Common myeloid progenitor, CD34-positive (primary cell): ENCODE measurements at places on chromosomes 11 and 22.
A peak's percentile ranks its signal among the peaks of the same experiment; 100 is the strongest.

- no peak for DNase-seq
Measured at GRCh38 chr11:35292279-35292678, 127.1 kb downstream of the SLC1A2 start.

DNA sequence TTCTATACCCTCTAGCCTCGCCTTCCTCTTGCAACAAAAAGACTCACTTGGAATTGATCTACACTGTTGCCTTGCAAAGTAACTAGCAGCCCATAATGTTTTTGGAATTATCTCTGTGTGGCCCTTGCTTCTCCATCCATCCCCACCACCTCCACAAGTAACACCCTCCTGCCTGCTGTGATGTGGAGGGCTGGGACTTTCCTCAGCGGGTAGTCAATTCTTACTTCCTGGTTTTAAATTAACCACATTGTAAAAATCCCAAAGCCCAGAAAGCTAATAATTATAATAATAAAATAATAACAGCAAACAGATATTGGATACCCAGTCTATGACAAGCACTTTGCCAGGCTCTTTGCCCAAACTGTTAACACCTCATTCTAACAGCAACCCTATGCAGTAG lies 40.8 kb upstream of the GALNT18 start:
- DNase-seq = peak; percentile 13

- no peak for DNase-seq
Measured at GRCh38 chr11:80650966-80651365, 1210.1 kb upstream of the TENM4 start.

DNA sequence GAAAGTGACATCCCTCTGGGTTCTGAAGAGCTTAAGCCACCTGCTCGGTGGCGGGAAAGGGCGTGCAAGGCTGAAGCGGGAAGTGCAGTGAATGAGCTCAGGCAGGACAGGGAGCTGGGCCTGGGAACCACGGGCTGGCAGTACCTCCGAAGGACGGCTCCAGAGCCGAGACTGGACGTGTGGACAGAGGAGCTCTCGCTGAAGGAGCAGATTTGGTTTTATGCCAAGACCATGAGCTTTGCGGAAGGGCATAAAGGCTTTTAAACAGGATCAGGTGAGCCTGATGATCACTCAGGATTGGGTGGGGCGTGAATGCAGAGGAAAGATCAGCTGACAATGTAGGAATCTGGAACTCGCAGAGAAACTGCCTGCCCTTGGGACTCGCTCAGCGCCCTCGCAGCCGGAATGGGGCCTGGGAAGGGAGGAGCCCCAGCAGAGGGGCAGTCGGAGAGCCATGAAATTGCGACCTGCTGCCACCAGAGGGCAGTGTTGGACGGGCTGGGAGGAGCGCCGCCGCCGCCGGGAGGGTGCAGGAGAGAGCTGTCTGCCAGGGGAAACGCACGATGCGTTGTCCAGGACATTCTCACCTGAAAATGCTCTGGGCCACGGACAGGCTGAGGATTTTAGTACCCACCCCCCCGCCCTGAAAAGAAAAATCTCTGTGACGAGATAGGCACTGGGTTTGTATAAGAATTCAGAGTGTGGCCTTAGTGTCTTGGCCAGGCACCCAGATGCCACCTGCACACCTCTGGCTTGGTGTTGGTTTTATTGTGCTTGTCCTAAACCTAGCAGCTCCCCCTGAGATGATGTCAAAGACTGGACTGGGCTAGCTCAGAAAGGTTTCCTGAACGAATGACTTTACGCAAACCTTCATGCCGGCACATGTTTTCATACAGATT lies 324.4 kb downstream of the NTM start:
- DNase-seq = peak; percentile 77

DNA sequence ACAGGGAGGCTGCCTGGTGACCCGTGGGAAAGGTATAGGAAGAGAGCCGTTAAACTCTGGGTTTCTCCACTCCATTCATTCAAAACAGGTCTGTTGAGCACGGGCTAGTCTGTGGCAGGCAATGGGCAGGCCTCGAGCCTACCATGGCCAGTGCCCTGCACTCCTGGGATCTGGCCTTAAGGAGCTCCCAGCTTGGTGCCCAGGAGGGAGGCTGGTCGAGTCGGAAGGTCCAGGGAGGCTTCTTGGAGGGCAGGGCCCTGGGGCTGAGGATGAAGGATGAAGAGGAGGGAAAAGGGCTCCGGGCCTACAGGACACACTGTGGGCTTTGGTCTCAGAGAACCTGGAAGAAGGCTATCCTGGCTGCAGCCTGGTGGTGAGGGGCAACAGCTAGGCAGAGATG lies 41.9 kb upstream of the MN1 start:
- no peak for DNase-seq

GRCh38 chr11:114148013-114148382 lies 88.5 kb downstream of the ZBTB16 start:
- DNase-seq = peak; percentile 82

- no peak for DNase-seq
Measured at GRCh38 chr22:30250661-30251267, 4.2 kb upstream of the LIF start.

- DNase-seq = no peak
Measured at GRCh38 chr11:32390712-32391111, 44.6 kb downstream of the WT1 start.

- DNase-seq = no peak
Measured at GRCh38 chr22:44395118-44396005, 82.6 kb upstream of the SHISAL1 start.

- peak; percentile 75 for DNase-seq
Measured at GRCh38 chr11:9720290-9720630, 56.4 kb downstream of the SWAP70 start.

- DNase-seq = no peak
Measured at GRCh38 chr11:34419158-34419557, 19.6 kb upstream of the CAT start.

DNA sequence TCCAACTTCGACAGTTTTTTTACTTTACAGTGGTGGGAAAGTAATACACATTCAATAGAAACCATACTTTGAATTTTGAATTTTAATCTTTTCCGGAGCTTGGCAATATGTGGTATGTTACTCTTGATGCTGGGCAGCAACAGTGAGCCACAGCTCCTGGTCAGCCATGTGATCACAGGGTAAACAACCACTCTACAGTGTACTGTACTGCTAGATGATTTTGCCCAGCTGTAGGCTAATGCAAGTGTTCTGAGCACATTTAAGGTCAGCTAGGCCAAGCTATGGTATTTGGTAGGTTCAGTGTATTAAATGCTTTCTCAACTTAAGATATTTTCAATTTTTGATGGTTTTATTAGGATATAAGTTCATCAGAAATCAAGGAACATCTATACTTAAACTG lies 48.7 kb upstream of the GRIK4 start:
- DNase-seq = no peak

GRCh38 chr11:92284107-92284506 lies 59.5 kb downstream of the FAT3 start:
- DNase-seq = no peak

GRCh38 chr22:48807155-48807554 lies 1020.5 kb downstream of the BRD1 start:
- DNase-seq = no peak

- no peak for DNase-seq
Measured at GRCh38 chr11:88379130-88379529, 41.6 kb upstream of the CTSC start.

- peak; percentile 52 for DNase-seq
Measured at GRCh38 chr22:29587938-29588699, 7.2 kb upstream of the NIPSNAP1 start.

- no peak for DNase-seq
Measured at GRCh38 chr11:65221026-65221425, 39.3 kb downstream of the CAPN1 start.

GRCh38 chr22:23828800-23829680 lies 9.8 kb downstream of the DERL3 start:
- DNase-seq = no peak

- DNase-seq = no peak
Measured at GRCh38 chr11:37712251-37712650, 1114.2 kb upstream of the RAG2 start.

- no peak for DNase-seq
Measured at GRCh38 chr11:82969811-82970210, 68.3 kb downstream of the DDIAS start.

DNA sequence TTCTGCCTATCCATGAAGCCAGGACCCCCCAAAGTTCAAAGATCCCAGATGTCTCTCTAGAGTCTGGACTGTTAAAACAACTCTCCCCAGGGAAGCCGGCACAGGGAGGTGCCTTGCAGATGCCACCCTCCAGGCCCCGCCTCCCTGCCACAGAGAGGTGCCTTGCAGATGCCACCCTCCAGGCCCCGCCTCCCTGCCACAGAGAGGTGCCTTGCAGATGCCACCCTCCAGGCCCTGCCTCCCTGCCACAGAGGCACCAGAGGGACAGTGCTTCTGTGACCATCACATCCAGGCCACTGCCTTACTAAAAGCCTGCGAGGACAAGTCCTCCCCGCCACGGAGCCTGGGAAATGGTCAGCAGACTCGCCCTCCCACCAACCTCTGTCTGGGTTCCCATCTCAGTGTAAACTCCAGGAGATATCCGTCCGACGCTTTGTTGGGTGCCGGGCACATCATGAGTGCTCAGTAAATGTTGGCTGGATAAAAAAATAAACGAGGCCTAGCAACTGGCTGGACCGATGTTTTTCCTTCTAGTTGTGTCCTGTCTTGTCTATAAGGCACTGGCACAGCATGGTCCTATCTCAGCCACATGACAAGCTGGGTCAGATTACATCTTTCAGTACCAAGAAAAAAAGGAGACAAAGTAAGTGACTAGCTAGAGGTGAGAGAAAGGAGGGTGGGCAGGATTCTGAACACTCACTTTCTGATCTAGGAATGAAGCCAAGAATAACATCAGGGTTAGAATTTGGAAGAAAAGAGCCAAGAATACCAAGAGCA lies 91.2 kb upstream of the CSNK2A3 start:
- DNase-seq = no peak

DNA sequence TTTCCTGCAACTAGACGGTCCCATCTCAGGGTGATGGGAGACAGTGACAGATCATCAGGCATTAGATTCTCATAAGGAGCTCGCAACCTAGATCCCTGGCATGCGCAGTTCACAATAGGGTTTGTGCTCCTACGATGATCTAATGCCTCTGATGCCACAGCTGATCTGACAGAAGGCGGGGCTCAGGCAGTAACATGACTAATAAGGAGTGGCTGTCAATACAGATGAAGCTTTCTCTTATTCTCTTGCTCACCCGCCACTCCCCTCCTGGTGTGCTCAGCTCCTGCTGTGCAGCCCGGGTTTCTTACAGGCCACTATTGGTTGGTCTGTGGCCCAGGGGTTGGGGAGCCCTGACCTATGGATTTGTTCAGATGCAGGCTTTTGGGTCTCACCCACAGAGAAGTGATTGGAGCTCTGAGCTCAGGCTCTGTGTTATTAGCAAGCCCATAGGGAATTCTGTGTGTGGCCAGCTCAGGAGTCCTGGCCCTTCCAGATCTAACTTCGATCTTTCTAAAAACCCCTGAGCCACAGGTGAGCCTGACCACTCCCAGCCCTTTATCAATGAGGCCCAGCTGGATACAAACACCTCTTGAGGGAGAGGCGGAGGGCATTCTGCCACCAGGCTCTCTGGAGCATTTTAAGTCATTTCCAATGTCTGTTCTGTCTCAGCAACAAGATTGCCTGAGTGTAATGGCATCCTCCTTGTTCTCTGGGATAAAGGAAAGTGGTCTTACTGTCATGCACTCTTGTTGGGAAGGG lies 351.8 kb downstream of the BUD13 start:
- no peak for DNase-seq

GRCh38 chr11:2911088-2911784 lies 18.0 kb downstream of the PHLDA2 start:
- DNase-seq = no peak

DNA sequence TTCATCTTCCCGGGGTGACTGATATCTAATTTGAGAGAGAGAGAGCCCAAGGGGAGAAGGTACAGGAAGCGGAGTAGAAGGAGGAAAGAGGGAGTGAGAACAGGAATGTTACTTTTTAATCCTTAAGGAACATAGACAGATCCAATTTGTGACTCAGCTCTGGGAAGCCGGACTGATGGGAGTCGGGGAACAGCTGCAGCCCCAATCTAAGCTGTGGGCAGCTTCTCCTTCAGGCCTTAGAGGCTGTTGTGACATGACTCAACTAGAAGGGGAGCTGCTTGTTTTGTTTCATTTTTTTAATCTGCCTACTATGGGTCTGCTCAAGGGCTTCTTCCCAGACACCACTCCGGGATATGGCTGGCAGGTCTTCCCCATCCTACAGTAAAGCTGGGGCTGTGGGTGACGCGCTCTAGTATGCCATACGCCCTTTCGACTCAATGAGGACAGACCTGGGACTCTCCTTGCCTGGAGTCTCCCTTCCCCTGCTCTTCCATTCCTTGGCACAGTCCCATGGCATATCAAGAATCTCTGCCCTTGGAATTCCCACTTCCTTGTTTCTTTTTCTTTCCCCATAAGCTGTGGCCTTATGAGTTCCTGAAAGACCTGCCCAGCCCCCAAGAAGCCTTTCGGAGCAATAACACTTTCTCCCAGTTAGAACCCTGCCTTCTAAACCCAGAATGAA lies 103.3 kb upstream of the AKIP1 start:
- DNase-seq = no peak

DNA sequence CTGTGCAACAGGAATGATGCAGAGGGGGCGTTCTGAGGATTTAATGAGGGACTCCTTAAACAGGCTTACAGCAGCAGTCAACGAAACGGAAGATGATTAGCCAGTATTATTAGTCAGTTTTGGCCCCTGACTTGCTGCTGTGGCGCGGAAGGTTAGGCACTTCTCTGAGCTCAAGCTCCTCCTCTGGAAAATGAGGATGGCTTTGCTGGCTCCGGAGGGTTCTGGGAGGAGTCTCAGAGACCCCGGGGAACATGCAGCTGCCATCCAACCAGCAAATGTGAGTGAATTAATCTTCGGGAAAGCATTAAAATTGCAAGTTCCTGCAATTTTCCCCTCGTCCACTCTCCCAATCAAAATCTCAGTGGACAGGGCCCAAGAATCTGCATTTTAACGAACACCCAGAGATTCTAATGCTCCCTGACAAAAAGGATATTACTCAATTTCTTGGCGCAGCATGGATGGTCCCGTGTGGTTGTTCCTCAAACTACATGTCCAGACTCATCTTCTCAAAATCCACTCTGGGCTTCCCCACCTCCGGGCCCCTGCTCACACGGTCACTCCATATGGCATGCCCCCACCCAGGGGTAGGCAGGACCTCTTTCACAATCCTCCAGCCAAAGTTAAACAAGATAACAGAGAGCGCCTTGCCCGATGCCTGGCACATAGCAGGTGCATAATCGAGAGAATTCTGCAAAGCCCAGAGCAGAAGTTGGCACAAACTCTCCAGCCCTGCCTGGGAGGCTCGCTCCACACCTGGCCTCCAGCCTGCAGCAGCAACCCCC lies 6.4 kb downstream of the ELFN2 start:
- DNase-seq = peak; percentile 28

DNA sequence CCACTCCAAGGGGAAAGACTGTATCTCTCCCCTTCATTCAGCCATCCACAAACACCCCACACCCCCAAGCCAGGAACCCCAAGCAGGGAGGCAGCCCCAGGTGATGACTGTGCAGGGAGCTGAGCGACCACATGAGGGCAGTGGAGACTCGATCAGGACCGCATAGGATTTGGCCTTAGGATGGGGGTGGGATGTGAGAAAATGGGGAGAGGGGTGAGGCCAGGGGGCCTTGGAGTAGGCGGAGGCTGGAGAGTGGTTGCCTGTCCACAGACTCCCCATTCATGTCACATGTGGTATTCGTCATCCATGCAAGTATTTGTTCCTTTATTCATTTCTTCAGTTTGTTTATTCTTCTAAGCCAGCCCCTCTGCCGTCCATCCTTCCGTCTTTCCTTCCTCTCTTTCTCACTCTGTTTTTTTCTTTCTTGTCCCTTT lies 2.7 kb upstream of the RHOD start:
- peak; percentile 46 for DNase-seq

- DNase-seq = no peak
Measured at GRCh38 chr22:27207907-27208306, 550.5 kb downstream of the MIAT start.

- no peak for DNase-seq
Measured at GRCh38 chr11:18172666-18173065, at the start of gene MRGPRX4. MRGPRX4 (plus strand) TSS chr11:18172837; CDS start chr11:18173257, 420 bp downstream.

GRCh38 chr22:44583854-44584253 lies 85.8 kb upstream of the RTL6 start:
- no peak for DNase-seq
